ENCODE measurements at places on chromosomes 3 and 15.

DNA sequence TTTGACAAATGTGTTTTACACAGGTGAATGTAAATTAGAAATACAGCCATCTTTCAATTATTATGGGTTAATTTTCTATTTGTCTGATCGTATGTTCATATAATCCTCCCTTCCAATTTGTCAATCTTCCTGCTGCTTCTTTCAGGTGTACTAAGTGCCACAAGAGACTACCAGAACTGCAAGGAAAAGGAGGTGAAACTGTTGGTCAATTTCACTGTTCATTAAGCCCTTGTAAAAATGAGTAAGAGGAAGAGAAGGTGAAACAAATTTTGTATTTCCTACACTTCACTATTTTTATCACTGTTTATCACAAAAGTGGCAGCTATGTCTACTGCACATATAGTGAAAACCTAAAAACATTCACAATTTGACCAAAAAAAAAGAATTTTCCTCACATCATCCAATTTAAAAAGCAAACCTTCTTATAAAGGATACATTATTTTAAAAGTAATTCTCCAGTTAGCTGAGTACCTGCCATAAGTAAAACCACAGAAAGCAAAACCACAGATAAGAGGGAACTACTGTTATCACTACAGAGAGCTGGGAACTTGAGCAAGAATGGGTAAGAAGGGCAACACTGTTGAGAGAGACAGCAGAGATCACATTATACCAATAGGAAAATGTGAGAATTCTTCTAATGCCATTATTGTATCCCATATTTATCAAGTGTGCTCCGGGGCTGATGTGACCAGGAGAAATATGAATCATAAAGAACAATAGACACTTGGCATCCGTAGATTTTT, 163.0 kb downstream of the TBC1D5 start:
- DNase-seq = no peak

DNA sequence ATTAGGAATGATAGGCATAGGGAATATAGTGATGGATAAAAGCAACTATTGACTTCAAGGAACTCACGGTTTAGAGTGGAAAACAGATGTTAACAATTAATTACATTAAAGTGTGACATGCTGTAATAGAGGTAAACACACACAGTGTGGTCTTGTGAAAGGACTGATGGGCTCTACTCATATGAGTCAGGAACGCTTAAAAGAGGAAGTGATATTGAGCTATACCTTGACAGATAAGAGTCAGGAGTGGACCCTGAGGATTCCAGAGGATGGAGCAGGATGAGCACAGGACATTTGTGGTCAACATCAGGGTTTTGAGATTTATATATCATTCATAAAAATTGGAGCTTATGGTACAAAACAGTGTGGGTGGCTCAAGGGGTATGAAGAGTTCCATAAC, 11.0 kb downstream of the EXOG start:
- no peak for DNase-seq

GRCh38 chr3:193744048-193744821, 151.2 kb downstream of the OPA1 start:
- DNase-seq = no peak

GRCh38 chr3:151166161-151166560, 36.9 kb downstream of the GPR171 start:
- DNase-seq = no peak

DNA sequence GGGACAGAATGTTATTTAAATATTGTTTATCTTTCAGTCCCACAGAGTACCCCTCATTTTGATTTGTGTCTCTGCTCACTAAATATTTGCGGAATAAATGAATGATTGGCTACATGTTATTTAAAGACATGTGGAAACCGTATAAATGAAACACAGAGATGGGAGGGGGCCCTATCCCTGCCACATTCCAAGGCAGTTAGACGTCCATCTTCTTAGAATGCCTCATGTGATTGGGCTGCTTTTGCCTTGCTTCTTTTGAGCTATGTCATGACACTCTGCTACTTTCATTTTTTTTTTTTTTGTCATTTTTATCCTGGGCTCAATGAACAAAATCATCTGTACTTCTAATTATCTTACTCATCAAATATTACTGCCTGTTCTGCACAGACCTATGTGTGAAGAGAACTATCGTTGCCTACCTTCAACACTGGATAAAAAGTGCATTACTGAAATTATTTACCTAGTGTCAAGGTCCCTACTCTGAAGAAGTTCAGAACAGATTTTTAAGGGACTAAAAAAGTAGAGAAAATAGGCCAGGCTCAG, 83.9 kb upstream of the FAM98B start:
- DNase-seq = no peak

- no peak for DNase-seq
Measured at GRCh38 chr15:86840996-86841395, 761.3 kb downstream of the AGBL1 start.

- DNase-seq = no peak
Measured at GRCh38 chr3:81876826-81877225, 115.4 kb upstream of the GBE1 start.

DNA sequence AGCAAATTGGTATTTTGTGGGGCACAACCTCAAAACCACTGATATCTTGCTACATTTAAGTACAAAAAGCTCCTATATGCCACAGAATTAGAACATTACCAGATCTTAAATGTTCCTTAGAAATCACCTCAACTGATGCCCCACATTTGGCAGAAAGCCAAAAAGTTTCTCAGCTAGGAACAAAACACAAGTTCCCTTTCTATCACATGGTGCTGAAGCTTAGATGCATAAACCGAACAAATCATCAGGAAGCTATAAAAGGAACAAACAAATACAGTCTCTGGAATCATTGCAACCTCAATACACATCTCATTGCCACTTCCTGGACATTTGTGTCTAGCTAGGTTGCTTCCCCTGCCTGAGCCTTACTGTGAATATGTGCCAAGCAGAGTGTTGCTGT, 492.6 kb downstream of the LPP start:
- DNase-seq = no peak

GRCh38 chr3:156171281-156172267, 51.2 kb downstream of the KCNAB1 start:
- no peak for DNase-seq

- DNase-seq = no peak
Measured at GRCh38 chr3:48588230-48588629, 6.9 kb downstream of the COL7A1 start.

GRCh38 chr15:74167891-74168331, 5.6 kb upstream of the ISLR start:
- no peak for DNase-seq

DNA sequence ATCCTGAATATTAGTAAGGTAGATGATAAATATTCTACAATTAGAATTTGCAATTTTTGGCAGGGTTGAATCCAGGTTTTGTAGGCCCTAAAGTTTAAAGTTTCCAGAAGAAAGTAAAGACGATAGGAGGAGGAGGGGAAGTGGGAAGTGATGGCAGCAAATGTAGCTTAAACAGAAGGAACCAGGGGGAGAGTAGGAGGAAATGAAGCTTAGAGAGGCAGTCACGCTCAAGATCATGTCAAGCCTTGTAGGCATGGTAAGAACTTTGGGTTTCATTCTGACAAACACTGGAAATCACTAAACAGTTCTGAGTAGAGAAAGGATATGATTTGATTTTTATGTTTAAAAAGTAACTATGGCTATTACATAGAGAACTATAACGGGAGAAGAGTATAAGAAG, 63.9 kb downstream of the NR2E3 start:
- no peak for DNase-seq

DNA sequence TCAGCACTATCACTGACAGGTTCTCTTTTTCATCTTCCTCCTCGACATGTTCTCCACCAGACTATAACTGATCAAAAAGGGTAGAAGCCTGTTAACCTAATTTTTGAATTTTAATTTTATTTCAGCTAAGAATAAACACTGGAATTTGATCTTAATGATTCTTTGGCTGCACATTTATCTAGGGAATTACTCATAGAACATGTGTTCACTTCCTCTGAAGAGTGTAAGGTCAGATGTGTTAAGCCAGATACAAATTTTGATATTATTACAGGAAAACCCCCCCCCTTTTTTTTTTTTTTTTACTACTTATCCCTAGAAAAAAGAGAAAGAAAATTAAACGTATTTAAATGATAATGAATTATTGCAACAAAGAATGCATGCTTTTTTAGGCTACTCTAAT, 15.0 kb downstream of the DCBLD2 start:
- DNase-seq = no peak

DNA sequence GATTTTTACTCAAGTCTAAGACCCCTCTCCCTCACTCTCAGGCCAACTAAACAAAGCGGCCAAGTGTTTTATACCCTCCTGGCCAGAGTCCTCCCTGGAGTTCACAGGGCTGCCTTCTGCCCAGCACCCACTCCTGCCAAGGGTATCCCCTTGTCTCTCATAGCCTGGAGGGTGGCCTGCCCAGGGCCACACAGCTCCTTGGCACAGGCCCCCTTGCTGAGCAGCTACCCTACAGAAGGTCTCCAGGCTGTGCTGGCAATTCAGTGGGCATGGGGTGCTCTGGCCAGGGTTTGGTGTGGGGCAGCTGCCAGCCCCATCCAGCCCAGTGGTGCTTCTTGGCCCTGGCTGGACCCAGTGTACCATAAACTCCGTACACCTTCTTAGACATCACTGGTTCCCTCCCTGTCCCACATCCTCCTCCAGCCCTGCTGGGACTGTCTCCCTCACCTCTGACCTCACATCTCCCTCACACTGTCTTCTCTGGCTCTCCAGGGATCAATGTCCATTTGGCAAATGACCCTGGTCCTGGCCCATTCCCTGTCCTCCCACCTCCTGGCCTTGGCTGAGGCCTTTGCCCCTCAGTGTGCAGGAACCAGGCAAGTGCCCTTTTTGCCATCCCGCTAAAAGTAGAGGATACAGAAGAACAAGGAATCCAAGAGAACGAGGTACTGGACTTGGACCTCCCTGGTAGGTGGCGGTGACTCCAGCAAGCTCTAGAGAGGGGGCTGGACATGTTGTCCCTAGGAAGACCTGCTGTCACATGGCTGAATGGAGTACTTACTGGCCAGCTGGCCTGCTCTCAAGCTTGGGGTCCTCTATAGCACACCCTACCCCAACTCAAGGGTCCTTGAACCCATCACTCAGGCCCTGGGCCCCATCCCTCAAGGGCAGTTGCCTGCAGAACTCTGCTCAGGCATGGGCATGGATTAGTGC, 50.0 kb upstream of the TRPM1 start:
- no peak for DNase-seq

- no peak for DNase-seq
Measured at GRCh38 chr15:69468241-69469121, 15.9 kb downstream of the RPLP1 start.

DNA sequence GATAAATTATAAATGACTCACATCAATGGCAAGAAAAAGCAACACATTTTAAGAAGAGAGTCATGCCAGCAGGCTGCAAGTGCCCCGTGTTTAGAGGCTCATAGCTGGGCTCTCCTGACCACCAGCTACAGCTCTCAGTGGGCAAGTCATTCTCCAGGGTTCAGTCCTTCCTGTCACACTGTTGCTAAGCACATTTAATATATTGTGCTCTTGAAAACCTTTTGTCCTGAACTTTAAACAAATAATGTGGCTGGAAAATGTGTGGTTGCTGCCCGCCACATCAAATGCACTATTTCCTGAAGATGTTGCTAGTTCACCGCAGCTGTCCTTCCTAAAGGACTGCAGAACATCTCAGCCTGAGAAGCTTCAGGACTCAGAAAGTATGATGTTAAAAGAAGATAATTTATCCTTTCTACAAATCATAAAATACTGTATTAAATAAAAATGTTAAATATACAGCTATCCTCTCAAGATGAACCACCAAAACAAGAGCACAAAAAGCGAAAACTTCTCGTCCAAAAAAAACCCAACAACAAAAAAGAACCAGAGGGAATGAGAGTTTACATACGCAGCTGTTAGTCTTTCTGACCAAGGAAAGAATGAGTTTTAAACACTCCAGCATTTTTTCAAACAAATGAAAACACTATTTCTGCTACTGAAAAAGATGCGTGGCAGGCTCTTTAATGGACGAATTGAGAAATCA, 951 bp downstream of the TARS3 start:
- DNase-seq = no peak

DNA sequence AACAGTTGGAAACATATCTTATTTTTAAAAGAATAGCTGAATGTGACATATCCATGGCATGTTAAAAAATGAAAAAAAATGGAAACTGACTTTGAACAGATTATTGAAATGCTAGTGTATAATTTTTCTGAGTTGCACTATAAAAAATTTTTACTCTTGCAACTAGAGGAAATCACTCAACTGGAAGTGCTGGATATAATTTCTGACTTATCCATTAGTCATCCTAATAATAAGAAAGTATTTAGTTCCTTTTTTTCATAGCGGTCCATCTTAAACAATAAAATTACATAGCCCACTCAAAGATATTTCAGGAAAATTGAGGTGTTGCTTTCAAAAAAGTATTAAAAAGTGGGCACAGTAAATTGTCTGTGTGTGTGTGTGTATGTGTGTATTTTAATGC, 80.7 kb downstream of the MBNL1 start:
- DNase-seq = no peak

GRCh38 chr15:79016527-79017170, 71.8 kb upstream of the CTSH start:
- DNase-seq = no peak

GRCh38 chr3:184937611-184938010, 125.6 kb downstream of the VPS8 start:
- no peak for DNase-seq

GRCh38 chr15:101404245-101404644, 85.3 kb downstream of the PCSK6 start:
- DNase-seq = no peak

DNA sequence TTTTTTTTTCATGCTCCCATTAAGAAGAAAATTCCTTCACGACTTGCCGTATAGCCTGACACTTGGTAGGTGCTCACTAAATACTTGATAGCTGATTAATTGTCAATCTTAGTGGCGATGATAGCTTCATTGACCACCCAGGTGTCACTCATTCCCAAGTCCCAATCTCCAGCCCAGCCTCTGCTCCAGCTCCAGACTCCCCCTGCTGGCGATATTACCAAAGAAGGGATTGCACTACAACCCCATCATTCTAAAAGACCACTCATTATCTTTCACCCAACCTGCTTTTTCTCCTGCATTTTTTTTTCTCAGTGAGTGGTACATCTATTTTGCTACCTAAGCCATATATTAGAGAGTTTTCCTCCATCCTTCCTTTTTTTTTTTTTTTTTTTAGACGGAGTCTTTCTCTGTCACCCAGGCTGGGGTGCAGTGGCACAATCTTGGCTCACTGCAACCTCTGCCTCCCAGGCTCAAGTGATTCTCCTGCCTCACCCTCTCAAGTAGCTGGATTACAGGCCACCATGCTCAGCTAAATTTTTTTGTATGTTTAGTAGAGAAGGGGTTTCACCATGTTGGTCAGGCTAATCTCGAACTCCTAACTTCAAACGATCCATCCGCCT, 19.5 kb upstream of the COMMD2 start:
- peak; percentile 8 for DNase-seq

- DNase-seq = no peak
Measured at GRCh38 chr3:89699771-89700170, 592.4 kb downstream of the EPHA3 start.

DNA sequence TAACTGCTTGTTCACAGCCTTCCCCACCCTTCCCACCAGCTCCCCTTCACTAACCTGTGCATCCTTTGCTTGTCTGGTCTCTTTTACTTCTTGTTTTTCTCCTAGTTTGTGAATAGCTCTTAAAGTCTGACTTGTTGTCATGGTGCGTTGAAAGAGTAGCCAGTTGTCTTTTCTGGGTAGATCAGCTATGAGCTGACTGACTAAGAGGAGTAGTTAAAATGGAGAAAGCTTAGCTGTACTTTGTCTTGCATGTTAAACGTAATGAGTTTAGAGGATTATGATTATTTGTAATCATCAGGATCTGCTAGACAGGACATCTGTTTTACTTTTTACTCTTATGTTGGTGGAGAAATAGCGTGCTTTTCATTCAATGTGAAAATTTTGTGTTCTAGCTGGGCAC, 35.9 kb downstream of the ATP2C1 start:
- no peak for DNase-seq
